ENCODE measurements at places on chromosomes 5 and 9. TPM values are rescaled to one million over a fixed set of nuclear protein-coding genes. Genes with fewer than 3 reads are reported as not detected.

Gene CTNNAL1
- total RNA-seq: 46.6 TPM

Gene CHSY3
- not detected for total RNA-seq

Gene OR1J2
- not detected for total RNA-seq

Gene GCNT4
- 0.88 TPM for total RNA-seq

Gene GRIA1
- total RNA-seq: 24.1 TPM

Gene CDKN2B
- total RNA-seq: 1.8 TPM

Gene SLC6A3
- 0.15 TPM for total RNA-seq

Gene IGFBPL1
- total RNA-seq: 1.3 TPM

Gene IFNA2
- total RNA-seq: not detected

DNA sequence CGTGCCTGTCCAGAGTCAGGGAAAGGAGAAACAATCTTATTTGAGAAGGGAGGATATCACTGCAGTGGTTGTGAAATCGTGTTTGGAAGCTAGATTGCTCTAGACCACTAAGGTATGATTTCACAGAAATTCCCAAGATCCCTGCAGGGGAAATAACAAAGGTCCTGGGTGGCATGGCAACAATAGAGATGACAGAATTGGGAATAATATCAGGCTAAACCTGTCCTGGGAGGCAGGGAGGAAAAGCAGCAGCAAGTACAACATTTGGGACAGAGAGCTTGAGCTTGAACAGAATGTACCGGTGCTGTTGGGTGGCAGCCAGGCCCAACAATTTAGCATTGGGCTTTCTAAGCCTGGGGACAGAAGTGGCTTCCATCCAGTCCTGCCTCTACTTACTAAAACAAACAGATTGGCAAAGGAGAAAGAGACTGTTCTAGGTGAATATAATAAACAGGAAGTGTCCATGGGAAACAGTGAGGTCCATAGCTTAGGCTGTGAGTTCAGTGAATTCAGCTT lies 17.0 kb upstream of the ARHGAP26 start:
- H3K4me3 ChIP-seq: no peak overlapping the region
- H3K27ac ChIP-seq: peak overlapping the region; percentile 62
- H3K27me3 ChIP-seq: no peaks in the 10 kb centered on the region
- peak; percentile 69 for DNase-seq

GRCh38 chr9:135796784-135797485 lies 95.0 kb downstream of the KCNT1 start:
- H3K27ac ChIP-seq: no peak overlapping the region
- no peaks in the 10 kb centered on the region for H3K27me3 ChIP-seq
- H3K4me3 ChIP-seq: no peak overlapping the region
- H3K36me3 ChIP-seq: no peaks in the 10 kb centered on the region

GRCh38 chr5:176490301-176490700 lies 42.1 kb downstream of the FAF2 start:
- DNase-seq: no peak
- no peaks in the 10 kb centered on the region for H3K4me1 ChIP-seq
- H3K36me3 ChIP-seq: no peaks in the 10 kb centered on the region

DNA sequence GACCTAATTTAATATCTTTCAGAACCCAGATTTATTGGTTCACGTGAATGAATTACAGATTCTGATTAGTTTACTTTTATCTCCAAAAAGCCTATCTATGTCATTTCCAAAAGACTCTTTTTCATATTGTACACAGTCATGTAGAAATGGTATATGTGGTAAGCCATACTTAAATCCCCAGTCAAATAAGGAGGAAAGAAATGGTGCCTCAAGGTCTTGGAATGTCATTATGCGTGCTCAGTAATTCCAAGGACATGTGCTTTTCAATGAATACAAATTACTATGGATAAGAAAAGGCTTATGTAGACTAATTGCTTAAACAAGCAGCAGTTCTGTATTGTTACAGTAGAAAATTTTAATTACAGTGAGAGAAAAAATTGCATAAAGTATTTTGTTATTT lies 64.1 kb upstream of the TYRP1 start:
- no peak overlapping the region for H3K4me3 ChIP-seq
- no peaks in the 10 kb centered on the region for H3K27me3 ChIP-seq
- H3K36me3 ChIP-seq: no peaks in the 10 kb centered on the region

DNA sequence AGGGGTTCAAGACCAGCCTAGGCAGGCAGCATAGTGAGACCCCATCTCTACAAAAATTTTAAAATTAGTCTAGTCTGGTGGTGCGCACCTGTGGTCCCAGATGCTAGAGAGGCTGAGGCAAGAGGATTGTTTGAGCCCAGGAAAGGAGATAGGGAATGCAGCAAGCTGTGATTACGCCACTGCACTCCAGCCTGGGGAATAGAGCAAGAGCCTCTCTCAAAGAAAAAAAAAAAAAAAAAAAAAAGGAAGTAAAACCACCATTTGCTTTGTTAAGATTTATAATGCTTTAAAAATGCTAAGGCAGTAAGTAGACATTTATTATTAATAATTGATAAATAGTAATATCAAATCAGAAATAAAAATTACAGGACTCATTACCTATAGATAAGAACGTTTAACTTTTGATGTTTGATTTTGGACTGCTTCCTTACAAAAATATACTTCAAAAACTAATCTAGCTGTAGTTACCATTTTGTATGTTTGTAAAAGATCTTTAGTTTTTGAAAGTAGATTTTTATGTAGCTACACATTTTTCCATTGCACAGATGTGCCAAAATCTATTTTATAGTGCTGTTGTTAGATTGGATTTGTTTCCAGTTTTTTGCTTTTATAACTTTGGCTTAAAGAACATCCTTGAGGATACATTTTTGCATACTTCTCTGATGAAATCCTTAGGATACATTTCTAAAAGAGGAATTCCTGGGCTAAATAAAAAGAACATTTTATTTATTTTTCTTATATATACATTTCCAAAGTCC lies 86.4 kb downstream of the INIP start:
- no peak for DNase-seq
- H3K36me3 ChIP-seq: no peaks in the 10 kb centered on the region
- no peak overlapping the region for H3K4me3 ChIP-seq

DNA sequence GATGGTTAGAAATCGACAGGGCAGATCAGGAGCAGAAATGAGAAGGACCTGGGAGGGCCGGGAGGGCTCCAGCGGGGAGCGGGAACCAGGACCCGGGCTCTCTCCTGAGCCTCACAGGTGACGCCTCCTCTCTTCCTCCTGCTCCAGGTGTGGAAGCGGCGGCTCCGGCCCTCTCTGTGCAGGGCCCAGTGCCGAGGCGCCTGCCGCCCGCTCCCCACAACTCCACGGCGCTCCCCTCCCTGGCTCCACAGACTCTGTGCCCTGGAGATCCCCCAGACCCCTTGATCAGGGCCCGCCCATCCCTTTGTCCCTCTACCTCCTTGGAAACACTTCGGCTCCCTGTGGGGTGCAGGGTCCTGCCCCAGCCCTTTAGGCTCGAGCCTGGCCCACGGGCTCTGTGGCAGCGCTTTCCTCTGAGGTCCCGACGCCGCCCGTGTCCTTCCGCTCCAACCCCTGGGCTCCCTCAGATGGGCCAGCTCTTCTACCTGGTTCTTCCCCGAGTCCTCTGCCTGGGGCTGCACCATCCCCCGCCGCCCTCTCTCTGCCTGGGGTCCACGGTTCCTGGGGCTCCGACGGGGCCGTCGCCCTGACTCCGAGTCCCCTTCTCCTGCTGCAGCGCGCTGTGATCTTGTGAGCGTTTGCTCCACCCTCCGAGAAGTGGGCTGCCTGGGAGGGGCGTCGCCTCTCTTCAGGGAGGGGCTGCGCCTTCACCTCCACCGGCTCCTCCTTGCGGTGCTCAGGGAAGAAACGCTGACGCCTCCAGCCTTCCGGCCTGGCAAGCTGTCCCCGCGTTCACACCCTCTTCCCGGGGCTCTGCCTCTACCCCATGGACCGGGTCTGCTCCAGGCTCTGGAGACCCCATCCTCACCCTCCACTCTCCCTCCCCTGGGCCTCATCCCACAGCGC lies 22.4 kb upstream of the SLC6A3 start:
- no peaks in the 10 kb centered on the region for H3K36me3 ChIP-seq
- H3K27me3 ChIP-seq: no peaks in the 10 kb centered on the region
- no peak overlapping the region for H3K4me3 ChIP-seq
- no peak overlapping the region for H3K27ac ChIP-seq

GRCh38 chr5:157069949-157070348 lies 11.0 kb upstream of the HAVCR1 start:
- no peak for DNase-seq
- H3K27ac ChIP-seq: no peak overlapping the region
- H3K4me1 ChIP-seq: no peaks in the 10 kb centered on the region
- H3K36me3 ChIP-seq: no peaks in the 10 kb centered on the region
- H3K4me3 ChIP-seq: no peak overlapping the region

DNA sequence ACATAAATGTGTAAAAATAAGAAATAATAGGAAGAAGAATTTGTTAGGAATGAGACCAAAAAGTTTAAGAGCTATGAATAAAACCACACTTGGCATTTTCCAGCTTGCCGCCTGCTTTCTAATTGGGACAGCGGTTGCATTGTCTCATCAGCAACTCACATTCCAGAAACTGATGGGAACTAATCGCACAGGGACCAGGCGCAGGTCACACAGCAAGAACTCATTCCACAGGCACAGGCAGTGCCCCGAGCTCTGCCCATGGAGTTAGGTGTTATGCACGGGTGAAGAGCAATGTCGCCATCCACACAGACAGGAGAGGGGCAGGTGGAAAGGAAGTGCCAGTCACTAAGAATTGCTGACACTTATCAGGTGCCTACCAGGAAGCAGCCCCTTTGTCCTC lies 279.9 kb downstream of the NSG2 start:
- H3K36me3 ChIP-seq: no peaks in the 10 kb centered on the region
- H3K4me1 ChIP-seq: no peaks in the 10 kb centered on the region
- H3K27me3 ChIP-seq: no peaks in the 10 kb centered on the region
- no peak overlapping the region for H3K4me3 ChIP-seq
- no peak for DNase-seq
- H3K27ac ChIP-seq: no peak overlapping the region

GRCh38 chr5:168706655-168707069 lies 127.5 kb upstream of the PANK3 start:
- H3K27ac ChIP-seq: no peak overlapping the region
- no peaks in the 10 kb centered on the region for H3K4me1 ChIP-seq
- no peak overlapping the region for H3K4me3 ChIP-seq
- no peaks in the 10 kb centered on the region for H3K27me3 ChIP-seq
- no peak for DNase-seq

DNA sequence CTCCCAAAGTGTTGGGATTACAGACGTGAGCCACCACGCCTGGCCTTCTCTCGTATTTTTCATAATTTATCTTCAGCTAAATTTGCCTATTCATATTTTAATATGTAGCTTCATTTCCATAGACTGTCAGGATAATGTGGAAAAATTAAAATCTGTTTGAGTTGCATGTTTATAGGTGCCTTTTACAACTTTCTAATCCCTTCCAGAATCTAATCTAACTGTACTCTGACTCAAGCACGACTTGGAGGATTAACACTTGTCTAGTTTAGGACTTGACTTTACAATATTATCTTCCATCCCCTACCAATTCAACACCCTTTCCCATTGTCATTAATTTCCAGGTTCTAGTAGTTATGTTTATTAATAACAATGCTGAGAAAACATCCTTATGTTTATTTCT lies 1761.5 kb downstream of the MAT2B start:
- H3K27ac ChIP-seq: no peak overlapping the region
- no peak overlapping the region for H3K4me3 ChIP-seq
- no peaks in the 10 kb centered on the region for H3K36me3 ChIP-seq
- no peak for DNase-seq
- no peaks in the 10 kb centered on the region for H3K4me1 ChIP-seq
- no peaks in the 10 kb centered on the region for H3K27me3 ChIP-seq

DNA sequence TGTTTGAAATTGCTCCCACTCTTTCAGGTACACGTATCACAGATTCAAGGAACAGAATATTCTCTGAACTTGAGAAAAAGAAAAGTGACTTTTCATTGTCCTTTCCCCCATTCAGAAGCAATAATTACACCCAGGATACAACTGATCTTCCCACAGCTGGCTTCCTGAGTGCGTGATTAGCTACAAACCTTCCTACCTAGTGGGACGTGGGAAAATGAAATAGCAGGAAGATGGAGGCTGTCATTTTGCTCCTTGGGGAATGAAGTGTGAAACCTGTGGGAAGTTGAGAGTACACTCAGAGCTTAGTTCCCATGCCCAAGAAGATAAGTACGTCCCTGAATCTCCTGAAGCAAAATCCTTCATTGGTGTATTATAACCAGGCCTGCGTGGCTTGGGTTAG lies 2.6 kb downstream of the TAS2R1 start:
- DNase-seq: no peak
- H3K36me3 ChIP-seq: no peaks in the 10 kb centered on the region
- H3K27ac ChIP-seq: no peak overlapping the region
- no peaks in the 10 kb centered on the region for H3K4me1 ChIP-seq

DNA sequence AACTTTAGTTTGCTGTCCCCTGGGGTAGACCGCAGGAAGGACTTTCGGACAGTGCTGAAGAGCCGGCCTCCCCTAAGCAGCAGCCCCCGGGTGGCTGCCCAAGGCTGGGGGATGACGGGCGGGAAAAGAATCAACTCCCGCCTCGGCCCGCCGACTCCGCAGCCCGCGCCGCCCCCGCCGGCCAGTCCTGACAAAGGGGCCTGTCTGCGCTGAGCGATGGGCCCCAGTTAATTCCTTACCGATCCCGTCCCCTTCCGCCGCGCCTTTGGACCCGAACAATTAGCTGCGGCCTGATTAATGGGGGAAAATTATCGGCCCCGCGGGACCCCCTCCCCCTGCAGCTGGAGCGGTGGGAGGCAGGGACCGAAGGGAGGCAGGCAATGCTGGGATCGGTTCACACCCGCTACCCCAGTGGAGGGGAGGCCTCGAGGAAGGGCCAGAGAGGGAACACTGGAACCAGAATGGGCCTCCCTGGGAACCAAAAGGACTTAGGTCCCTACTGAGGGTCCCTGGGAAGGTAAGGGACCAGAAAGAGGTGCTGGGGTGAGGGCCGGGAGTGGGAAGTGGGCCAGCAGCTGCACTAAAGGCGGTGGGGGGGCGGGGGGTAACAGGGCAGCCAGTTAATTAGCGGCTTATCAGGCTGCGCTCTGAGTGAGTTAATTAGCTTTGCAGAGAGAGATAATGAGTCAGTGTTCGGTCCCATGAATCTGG lies 4.2 kb downstream of the ARID3C start:
- no peak overlapping the region for H3K27ac ChIP-seq
- DNase-seq: no peak
- H3K4me1 ChIP-seq: peaks cover under 1% of the 10 kb centered on the region
- H3K27me3 ChIP-seq: peaks cover 48% of the 10 kb centered on the region
- H3K36me3 ChIP-seq: no peaks in the 10 kb centered on the region
- H3K4me3 ChIP-seq: no peak overlapping the region

DNA sequence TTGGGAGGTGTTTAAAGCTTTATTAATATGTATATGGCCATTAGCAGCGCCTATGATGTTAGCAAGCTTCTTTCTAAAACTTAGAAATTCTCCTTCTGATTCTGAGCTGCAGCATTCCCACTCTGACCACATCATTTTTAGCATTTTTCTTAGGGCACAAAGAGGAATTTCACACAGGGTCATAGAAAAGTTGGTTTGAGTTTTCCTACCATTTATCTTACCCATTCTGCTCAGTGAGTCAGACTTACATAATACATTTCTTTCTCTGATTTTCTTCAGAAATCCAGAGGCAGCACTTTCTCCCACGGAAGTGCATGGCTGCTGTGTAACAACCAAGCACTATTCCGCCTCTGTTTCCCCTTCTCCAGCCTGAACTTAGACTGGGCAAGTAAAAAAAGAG lies 246.6 kb downstream of the ARL15 start:
- no peaks in the 10 kb centered on the region for H3K4me1 ChIP-seq
- no peak overlapping the region for H3K4me3 ChIP-seq
- no peaks in the 10 kb centered on the region for H3K27me3 ChIP-seq
- H3K27ac ChIP-seq: no peak overlapping the region

GRCh38 chr5:170333161-170333910 lies 35.8 kb upstream of the LCP2 start:
- no peak for DNase-seq
- no peaks in the 10 kb centered on the region for H3K36me3 ChIP-seq
- no peaks in the 10 kb centered on the region for H3K27me3 ChIP-seq
